Hematopoietic multipotent progenitor cell treated with erythropoietin and hydrocortisone succinate and interleukin-3 and kit ligand, for 15 days (in vitro differentiated cells): ENCODE measurements at places on chromosomes 7 and 10.
A peak's percentile ranks its signal among the peaks of the same experiment; 100 is the strongest.

DNA sequence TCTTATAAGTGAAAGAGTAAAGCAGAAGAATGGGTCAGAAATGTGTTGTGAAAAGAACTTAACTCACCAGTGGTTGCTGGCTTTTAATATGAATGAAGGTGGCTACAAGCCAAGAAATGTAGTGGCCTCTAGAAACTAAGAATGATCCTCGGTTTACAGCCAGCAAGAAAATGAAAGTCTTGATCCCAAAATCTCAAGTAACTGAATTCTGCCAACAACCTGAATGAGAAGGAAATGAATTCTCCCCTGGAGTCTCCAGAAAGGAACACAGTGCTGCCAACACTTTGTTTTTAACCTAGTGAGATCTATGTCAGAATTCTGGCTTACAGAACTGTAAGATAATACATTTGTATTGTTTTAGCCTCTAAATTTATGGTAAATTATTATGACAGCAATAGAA lies 193.0 kb downstream of the FZD1 start:
- DNase-seq, result no peak

DNA sequence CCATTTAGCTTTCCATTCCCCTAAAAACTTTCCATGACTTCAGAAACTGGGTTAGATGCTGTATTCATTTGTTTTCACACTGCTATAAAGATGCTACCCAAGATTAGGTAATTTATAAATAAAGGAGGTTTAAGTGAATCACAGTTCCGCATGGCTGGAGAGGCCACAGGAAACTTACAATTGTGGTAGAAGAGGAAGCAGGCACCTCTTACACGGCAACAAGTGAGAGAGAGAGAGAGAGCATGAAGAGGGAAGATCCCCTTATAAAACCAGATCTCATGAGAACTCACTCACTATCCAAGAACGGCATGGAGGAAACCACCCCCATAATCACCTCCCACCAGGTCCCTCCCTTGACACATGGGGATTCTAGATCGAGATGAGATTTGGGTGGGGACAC lies 336.8 kb downstream of the TFEC start:
- no peak for DNase-seq

DNA sequence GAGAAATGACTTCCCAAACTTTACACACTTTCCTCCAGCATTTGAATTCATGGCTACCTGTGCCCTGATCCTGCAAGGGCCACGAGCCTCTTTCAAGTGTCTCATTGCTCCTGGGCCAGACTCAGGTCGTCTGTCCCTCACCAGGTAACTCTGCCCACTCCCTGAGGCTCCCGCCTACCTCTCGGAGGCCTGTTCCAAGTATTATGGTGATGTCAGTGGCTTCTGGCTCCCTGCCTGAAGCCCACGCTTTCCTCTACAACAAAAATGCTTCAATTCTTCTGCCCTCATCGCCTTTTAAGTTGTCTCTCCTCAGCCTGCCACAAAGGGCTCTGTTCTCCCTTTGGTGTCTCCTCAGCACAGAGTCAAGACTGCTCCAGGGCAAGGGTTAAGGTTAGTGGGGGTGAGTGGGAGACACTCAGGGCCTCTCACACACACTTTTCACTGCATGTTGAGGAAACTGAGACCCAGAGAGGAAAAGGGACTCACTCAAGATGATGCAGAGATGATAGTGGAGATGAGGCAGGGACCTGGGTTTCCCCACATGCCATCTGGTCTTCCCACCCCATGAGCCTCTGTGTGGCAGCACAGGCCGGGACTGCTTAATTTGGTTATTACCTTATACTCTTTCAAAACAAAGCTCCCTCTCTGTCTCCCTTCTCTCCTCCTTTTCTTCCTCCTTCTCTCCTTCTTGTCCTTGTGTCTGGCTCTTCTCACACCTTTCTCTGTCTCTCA lies 28.3 kb upstream of the EGR2 start:
- DNase-seq, result no peak

GRCh38 chr7:76260171-76260703 lies 42.2 kb upstream of the HSPB1 start:
- DNase-seq, result peak; percentile 43

- no peak for DNase-seq
Observed at GRCh38 chr10:80512031-80512526, 25.6 kb upstream of the SH2D4B start.

DNA sequence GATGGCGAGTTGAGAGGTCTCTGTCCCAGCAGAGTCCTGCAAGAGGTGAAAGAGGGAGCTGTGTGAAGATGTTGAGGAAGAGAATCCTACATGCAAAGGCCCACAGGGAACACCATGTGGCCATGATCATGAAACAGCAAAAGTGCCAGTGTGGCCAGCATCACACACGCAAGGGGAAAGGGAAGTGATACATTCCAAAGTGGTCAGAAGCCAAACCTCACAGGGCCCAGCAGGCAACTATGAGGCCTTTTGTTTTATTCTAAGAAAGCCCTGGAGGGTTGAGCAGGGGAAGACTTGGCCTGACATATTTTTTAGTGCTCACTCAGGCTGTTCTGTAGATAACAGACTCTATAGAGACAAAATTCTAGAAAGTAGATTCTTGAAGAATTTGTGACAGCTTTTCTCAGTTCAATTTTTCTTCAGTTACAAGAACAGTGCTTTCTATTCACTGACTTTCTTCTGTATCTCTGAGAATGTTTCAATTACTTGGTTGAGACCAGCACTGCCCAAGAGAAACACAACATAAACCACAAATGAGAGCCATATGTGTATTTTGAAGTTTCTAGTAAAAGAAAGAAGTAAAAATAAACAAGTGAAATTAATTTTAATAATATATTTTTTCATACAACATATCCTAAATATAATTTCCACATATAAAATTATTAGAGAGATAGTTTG lies 82.3 kb downstream of the HTR7 start:
- no peak for DNase-seq

DNA sequence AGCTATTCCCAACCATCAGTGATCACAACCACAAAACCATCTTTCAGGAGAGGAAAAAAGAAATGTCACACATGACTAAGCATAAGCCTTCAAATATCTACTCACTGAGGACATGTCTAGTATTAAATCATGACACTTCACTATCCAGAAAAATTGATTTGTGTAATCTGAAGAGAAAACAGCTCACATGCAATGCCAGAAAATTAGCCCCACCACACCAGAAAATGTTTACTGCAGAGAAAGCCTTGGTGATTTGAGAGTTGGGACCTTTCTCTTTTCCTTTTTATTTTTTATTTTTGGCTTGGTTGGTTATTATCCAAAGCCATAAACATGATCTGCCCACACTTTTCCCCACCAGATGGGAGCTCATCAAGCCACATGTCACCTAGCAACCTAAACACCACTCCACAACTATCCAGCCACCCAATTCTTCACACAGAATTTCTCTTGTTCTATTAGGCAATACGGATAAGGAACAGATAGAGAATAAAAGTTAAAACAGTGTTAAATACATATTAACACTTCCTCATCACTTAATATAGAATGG lies 3.1 kb downstream of the PARD3 start:
- no peak for DNase-seq

DNA sequence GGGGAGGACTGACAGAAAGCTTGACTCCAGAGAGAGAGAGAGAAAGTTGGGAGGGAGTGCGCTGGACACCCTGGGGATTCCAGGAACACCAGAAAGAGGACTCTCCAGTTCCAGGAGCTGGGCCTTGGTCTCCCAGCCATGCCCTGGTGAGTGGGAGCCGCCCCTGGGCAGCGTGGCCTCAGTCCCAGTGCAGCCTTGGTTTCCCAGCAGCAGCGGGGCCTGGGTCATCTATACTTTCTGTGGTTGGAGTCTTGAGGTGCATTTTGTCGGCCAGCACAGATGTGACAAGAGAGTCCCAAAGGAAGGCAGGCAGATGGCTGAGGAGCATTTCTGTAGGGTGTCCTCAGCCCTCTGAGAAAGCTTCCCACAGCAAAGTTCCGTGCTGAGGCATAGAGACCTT lies 334.7 kb upstream of the ZNF32 start:
- no peak for DNase-seq

- DNase-seq, result no peak
Observed at GRCh38 chr10:3162533-3162932, 10.0 kb downstream of the PITRM1 start.

DNA sequence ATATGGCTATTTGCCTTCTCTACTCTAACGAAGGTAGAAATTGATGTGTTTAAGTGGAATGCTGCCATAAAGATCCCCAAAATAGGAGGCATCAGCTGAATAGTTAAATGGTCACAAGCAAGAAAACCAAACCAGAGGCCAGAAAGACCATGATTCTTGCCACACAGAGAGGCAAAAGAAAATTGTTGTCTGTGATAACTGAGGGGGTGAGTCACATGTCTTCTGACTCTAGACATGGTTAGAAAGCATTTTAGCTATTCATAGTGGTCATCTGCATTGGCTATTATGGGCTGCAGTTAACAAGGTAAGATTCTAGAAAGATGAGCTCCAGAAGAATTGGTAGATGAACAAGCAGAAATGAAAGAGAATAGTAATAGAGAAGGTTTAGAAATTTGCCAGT lies 361.4 kb upstream of the NPSR1 start:
- DNase-seq, result no peak

DNA sequence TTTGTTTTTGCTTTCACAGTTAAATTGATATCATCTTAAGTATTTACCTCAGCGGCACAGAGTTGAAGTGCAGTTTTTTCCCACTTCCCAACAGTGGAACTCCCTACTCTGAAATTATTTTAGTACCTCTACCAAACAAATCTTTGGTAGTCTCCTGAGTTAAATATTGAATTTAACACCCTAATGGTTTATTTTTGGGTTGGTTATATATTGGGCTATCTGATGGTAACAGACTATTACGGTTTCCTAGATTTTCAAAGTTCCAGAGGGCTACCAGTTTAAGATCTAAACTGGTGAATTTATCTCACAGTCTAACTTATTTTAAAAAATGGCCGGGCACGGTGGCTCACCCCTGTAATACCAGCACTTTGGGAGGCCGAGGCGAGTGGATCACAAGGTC lies 1.3 kb downstream of the ZNF277 start:
- no peak for DNase-seq
